Stimulated activated effector memory CD8-positive, alpha-beta T cell treated with anti-CD3 and anti-CD28 coated beads, Interleukin-12 subunit alpha, Interleukin-12 subunit beta, amount 100 ng/mL, for 72 hours (primary cell): ENCODE measurements at places on chromosomes 1 and 21.

GRCh38 chr1:159009704-159010361, at the start of gene IFI16:
TSS of gene IFI16 (plus strand) at chr1:159009907. CDS start at chr1:159014681, 4,774 bp downstream.
- peak; percentile 38 for DNase-seq

- DNase-seq = no peak
These were observed 9.0 kb downstream of the TNFRSF25 start for GRCh38 chr1:6456800-6457466.

GRCh38 chr1:53663529-53664300, 75.2 kb downstream of the GLIS1 start:
- DNase-seq = no peak

- DNase-seq = no peak
These were observed 15.5 kb upstream of the ADAM30 start for GRCh38 chr1:119911775-119912174.

- DNase-seq = no peak
These were observed 25.4 kb downstream of the UROD start for GRCh38 chr1:45037456-45037855.

DNA sequence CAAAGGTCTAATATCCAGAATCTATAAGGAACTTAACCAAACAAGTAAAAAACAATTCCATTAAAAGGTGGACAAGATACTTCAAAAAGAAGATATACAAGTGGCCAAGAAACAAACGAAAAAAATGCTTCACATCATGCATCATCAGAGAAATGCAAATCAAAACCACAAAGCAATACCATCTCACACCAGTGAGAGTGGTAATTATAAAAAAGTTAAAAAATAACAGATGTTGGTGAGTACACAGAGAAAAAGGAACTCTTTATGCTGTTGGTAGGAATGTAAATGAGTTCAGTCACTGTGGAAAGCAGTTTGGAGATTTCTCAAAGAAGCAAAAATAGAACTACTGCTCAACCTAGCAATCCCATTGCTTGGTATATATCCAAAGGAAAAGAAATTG, 218.6 kb downstream of the SLC44A5 start:
- DNase-seq = no peak

- peak; percentile 85 for DNase-seq
These were observed 34.2 kb upstream of the ATP5PO start for GRCh38 chr21:33949516-33950430.

GRCh38 chr1:221886743-221887414, 145.0 kb upstream of the DUSP10 start:
- no peak for DNase-seq
